ENCODE measurements at places on chromosomes 13 and 19. TPM values are rescaled to one million over a fixed set of nuclear protein-coding genes. Genes with fewer than 3 reads are reported as not detected.

Gene PRDX2
- 1,078 TPM for polyA plus RNA-seq

DNA sequence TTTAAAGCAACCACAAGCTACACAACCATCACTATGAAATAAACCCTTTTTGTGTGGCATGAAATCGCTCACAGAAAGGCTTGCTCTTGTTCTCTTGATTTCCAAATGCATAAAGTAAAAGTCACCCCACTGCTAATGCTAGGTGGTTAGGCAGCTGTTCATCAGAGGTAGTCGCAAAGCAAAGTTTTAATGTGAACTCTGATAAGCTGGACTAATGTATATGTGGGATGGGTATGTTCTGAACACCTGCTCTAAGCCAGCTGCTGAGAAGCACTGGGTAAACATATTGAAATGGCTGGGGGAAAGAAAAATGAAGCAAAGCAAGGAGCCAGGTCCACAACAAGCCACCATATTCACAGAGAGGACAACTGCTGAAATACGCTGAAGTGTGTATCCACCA, 142.3 kb downstream of the KLF12 start:
- DNase-seq = no peak

DNA sequence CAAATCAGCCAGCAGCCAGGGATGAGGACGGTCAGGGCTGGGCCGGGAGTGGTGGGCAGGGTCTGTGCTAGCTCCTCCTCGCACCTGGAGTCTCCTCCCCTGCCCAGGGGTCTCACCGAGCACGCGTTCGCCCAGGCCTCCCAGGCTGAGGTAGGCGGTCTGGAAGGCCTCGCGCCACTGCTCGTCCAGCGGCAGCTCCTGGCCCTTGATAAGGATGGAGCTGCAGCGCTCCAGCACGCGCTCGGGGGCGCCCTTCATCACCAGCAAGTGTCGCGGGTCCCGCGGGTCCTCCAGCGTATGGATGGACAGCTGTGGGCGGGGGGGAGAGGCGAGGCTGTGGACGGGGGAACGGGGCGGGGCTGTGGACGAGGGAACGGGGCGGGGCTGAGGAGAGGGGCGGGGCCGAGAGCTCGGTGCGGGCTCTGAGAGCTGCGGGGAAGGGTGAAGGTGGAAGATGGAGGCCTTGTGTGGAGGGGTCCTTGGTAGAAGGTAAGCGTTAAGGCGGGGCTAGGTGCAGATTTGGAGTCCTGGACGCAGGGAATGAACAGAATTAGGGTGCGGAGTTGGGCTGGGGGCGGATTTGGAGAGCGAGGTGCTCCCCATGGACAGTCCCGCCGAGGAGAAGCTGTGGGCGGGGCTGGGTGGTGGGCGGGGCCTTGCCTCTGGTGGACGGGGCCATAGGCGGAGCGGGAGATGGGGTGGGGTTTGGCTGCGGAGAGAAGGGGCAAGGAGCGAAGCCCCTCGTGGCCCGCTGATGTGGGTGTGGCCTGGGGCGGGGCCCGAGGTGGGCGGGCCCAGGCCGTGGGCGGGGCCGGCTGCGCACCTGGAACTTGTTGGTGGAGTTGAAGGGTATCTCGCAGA, 5.7 kb downstream of the ATP4A start:
- DNase-seq = peak; percentile 89

GRCh38 chr13:65470781-65471180, 1759.4 kb downstream of the PCDH9 start:
- no peak for DNase-seq

Gene WDR88
- not detected for polyA plus RNA-seq

- DNase-seq = peak; percentile 22
Measured at GRCh38 chr13:43297967-43298678, 274.7 kb downstream of the DNAJC15 start.

DNA sequence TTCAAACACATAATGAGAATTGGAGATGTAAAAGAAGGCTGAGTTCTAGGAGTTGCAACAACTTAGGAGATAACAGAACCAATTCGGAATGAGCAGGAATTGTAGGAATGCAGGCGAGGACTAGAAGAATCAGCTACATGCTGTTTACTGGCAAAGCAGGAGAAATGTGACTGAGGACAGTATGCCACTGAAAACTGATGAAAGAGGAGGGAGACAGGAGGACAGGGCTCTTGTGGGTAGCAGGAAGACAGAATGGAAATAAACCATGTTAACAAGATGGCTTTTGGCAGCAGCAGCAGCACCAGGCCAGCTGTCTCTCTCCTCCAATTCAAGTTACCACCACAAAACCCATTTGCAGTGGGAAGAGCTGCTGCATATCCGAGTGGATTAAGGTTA, 91.0 kb upstream of the SLC15A1 start:
- DNase-seq = peak; percentile 49

- no peak for DNase-seq
Measured at GRCh38 chr19:47499371-47499770, 15.4 kb upstream of the KPTN start.

GRCh38 chr13:41032691-41033376, 13.7 kb upstream of the ELF1 start:
- no peak for DNase-seq

DNA sequence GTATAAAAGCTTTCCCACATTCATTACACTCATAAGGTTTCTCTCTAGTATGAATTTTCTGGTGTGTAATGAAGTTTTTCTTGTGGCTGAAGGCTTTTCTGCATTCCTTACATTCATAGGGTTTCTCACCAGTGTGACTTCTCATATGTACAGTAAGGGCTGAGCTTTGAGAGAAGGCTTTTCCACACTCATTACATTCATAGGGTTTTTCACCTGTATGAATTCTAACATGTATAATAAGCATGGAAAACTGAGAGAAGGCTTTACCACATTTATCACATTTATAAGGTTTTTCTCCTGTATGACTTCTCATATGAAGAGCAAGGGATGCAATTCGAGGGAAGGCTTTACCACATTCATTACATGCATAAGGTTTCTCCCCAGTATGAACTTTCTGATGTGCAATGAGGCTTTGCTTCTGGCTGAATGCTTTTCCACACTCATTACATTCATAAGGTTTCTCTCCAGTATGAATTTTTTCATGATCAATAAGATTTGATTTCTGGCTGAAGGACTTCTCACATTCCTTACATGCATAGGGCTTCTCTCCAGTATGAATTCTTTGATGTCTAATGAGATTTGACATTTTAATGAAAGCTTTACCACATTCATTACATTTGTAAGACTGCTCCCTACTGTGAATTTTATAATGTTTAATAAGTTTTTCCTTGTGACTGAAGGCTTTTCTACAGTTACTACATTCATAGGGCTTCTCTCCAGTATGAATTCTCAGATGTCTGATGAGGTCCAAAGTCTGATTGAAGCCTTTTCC, 42.6 kb downstream of the ZNF527 start:
- no peak for DNase-seq

GRCh38 chr13:53189162-53189561, 160.5 kb downstream of the OLFM4 start:
- DNase-seq = peak; percentile 83

- DNase-seq = peak; percentile 39
Measured at GRCh38 chr19:5534787-5535586, 32.8 kb downstream of the TINCR start.

- no peak for DNase-seq
Measured at GRCh38 chr13:72097568-72097967, 230.6 kb upstream of the DACH1 start.

DNA sequence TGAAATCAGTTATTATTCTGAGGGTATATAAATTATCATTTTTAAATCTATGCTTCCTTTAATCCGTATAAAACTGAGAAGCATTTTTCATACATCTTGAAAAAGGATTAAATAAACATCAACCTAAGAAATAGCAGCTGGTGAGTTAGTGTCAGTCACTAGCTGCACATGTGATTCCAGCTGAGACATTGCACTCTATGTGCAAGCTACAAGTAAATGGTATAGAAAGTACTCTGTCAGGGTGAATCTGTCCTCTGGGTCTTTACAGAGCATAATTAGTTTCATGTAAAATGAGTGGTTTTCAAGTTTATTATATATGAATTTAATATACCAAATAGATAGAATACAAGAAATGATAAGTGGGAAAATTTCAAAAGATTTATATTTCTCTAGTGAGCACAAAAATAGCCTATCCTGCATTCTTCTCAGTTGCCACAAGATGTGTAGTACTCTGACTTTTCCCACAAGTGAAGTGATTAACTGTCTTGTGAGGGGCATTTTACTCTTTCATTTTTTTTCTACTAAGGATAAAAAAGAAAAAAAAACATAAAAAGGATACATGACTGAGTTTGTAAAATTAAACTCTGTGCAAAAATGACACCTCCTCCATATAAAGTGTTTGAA, 1372.1 kb downstream of the PCDH9 start:
- DNase-seq = no peak

GRCh38 chr13:31204592-31204991, 4.8 kb downstream of the B3GLCT start:
- no peak for DNase-seq

Gene SIGLECL1
- polyA plus RNA-seq = not detected

Gene PSPN
- polyA plus RNA-seq = 5.9 TPM

Gene OR7A5
- polyA plus RNA-seq = 1.8 TPM

DNA sequence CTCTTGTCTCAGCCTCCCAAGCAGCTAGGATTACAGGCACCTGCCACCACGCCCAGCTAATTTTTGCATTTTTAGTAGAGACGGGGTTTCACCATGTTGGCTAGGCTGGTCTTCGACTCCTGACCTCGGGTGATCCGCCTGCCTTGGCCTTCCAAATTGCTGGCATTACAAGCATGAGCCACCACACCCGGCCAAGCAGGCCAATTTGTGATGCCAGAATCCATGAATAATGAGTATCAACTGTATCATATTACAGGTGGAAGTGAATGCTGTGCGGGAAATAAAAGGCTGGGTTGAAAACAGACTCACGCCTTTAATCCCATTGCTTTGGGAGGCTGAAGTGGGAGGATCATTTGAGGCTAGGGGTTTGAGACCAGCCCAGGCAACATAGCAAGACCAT, 3.6 kb upstream of the NFILZ start:
- DNase-seq = no peak

GRCh38 chr13:106528718-106529414, 6.6 kb downstream of the EFNB2 start:
- DNase-seq = no peak

DNA sequence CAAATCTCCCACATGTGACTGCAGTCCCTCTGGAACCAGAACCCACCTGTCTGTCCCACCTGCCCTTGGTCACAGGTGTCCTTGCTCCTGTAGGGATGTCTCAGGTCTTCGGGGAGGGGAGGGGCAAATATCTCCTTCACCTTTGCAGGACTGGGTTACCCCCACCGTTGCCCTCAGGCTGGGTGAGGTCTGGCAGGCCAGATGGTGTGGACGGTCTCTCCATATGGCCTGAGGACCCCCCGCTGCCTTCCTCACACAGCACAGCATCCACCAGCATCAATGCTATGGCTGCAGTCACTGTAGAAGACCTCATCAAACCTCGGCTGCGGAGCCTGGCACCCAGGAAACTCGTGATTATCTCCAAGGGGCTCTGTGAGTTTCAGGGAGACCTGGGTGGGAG, 10.0 kb downstream of the SLC5A5 start:
- DNase-seq = no peak

DNA sequence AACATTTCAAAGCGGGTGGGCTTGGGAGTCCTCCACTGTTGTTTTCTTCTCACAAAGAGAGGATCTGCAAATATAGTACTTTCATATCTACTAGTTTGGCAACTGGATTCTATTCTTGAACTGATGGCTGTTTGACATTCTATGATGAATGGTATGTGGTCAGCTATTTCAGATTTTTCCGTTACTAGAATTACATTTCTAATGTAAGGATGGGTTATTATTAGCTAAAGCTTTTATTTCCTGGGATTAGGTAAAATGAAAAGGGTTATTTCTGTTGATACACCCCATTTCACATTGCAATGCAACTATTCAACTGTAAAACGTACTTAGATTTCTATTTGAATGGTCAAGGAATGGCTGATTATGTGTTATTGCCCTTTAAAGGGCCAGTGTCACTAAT, 629.7 kb downstream of the DACH1 start:
- no peak for DNase-seq

Gene AXL
- polyA plus RNA-seq = 10.9 TPM

GRCh38 chr13:39038569-39039030, 344 bp downstream of the NHLRC3 start:
- no peak for DNase-seq

GRCh38 chr19:2588081-2588777, 112.3 kb downstream of the GADD45B start:
- no peak for DNase-seq

Gene CACTIN
- 31.8 TPM for polyA plus RNA-seq

DNA sequence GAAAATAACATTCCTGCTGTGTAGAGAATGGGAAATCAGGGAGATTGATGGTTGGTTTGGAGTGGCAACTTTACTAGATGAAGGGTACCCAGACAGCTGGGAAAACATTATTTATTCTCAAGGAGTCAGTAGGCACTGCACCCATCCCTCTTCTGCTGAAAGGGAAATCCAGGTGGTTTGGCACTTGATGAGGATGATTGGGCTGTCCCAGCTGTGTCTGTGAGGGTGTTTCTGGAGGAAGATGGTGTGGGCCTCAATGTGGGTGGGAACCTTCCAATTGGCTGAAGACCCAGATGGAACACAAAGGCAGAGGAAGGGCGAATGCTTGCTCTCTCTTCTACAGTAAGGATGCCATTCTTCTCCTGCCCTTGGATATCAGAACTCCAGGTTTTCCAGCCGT, 10.4 kb upstream of the SACS start:
- no peak for DNase-seq

GRCh38 chr19:23526302-23526701, 131.0 kb upstream of the ZNF91 start:
- no peak for DNase-seq

Gene PEX11G
- polyA plus RNA-seq = 8.9 TPM

Gene EBPL
- polyA plus RNA-seq = 9.7 TPM

DNA sequence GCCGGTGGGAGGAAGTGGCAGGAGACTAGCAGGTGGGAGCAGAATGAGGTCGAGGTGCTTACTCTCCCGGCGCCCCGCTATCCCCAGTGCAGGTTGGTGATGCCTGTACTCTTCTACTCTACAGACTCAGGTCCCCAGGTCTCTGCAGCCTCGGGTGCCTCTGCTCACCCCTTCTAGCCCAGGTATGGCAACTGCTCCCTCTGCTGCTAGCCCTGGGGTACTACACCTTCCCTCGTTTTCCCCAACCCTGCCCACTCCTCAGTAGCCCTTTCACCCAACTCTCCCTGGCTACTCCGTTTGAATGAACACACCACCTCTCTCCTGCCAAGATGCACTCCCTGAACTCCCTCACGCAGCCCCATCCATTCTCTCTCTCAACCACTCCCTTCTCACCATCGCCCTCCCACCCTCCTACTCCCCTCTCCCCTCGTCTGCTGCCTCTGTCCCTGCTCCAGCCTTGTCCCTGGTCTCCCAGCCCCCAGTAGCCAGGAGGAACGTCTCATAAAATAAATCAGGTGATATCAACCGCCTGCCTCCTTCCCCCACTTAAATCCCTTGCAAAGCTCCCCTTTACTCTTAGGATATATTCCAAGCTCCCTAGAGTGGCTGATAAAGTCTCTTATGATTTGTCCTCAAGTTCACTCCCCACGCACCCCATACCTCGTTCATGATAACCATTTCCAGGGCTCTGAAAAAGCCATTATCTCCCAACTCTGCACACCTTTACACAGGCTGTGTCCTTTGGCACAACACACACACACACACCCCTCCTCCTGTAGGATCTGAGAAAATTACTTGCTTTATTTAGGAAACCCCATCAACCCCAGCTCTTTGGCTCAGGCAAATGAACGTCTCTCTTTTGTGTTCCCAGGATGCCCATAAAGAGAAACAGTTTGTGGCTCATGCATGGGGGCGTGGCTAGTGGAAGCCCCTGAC, 8.2 kb upstream of the MEIS3 start:
- DNase-seq = peak; percentile 95

Gene S1PR5
- polyA plus RNA-seq = 19.0 TPM

Data from brain (organoid and tissue), 16 donors.